ENCODE measurements at places on chromosomes 1 and 21.

GRCh38 chr1:206935491-206936067 lies 10.7 kb downstream of the PIGR start:
- DNase-seq: peak; percentile 85

DNA sequence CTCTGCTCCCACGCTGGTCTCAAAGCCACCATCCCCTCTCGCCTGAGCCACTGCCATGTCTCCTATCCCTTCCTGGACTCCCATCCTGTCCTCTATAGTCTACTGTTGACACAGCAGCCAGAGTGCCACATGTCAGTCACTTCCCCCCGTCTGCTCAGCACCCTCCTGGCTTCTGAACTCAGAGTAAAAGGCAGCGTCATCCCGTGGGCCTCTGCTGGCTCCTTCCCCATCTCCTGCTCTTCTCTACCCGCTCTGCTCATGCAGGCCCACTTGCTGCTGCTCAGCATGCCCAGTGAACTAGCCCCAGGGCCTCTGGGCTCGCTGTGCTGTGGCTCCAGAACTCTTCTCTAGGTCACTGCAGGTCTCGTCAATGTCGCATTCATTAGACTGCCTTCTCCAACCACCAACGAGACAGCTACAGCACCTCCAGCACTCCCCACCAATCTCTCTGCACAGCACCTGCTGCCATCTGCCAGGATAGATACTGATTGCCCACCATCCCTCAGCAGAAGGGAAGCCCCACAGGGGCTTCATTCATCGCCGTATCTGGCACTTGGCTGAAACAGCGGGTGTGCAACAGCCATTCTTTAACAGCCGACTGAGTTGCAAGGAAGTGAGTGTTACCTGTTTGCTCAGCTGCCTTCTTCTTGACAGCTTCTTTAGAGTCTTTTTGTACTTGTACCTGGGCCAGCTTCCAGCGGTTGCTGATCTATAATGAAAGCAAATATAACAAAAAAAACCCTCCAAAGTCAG lies 11.8 kb upstream of the SRM start:
- no peak for DNase-seq

GRCh38 chr1:176843352-176844297 lies 320.9 kb downstream of the ASTN1 start:
- no peak for DNase-seq

DNA sequence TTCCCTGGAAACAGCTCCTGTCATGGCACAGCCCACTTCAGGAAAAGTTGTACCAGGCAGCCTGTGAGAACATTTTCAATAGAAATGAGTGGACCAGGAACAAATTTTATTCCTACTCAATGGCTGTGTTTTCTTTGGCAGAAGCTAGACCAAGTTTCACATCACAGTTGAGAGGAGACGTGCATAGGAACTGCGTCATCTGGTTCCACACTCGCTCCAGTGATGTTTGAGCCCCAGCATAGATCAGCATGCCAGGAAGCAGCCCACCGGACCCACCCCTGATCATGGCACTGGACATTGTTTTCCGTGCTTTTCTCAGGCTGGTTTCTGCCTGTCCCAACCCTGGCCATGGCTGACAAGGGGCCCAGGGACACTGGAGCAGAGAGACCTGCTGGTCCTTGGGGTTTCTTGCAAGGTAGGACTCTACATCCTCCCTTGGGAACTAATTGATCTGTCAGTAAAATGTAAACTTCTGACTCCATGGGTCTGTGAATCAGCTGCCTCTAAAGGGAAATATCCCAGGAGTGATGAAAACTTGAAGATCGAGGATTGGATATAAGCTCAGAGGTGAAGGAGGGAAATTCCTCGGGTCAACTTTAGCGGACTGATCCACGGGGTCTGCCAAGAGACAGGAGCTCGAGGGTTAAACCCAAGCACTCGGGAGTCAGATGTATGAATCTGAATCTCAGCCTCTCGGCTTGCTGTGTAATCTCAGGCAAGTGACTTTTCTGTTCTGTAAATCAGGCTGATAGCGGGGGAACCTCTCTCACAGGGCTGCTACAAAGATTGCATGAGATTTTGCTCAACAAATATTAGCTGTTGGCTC lies 35.7 kb downstream of the NEK2 start:
- DNase-seq: no peak

- DNase-seq: no peak
Measured at GRCh38 chr1:194233069-194233468, 1046.7 kb upstream of the B3GALT2 start.

GRCh38 chr1:153763365-153764225 lies 11.6 kb upstream of the SLC27A3 start:
- DNase-seq: no peak

- no peak for DNase-seq
Measured at GRCh38 chr1:79193211-79194079, 186.9 kb upstream of the ADGRL4 start.

DNA sequence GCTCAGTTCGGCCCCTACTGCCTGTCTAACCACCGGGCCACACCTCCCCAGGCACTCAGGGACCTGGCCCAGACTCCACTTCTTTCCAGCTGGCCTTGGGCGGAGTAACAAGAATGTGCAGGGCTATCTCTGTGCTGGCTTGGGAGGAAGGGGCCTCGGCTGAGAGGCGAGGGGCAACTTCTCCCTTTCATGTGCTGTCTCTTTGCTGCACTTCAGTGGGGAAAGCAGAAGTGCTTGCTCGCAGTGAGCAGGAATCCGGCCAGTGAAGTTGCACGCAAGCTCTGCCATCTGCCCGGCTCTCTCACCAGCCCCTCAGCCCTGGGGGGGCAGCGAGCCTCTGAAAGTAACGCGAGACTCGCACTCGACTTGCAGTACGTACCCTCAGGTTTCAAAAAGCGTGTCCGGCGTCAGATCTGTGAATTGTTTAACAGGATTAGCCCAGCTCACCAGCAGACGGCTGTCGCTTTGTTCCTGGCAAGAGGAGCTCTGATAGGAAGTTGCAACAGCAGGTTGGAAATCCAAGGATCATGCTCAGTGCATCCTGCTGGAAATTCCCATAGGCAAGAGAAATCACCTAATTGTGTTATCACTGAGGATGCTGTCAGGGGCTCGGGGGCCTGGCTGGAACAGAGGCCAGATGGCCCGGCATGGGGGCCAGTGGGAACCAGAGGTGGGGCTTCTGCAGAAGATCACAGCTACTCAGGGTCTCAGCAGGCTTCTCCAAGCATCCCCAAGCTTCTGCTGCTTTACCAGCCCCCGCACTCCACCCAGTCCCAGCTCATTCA lies 221.1 kb downstream of the NPHP4 start:
- peak; percentile 12 for DNase-seq

DNA sequence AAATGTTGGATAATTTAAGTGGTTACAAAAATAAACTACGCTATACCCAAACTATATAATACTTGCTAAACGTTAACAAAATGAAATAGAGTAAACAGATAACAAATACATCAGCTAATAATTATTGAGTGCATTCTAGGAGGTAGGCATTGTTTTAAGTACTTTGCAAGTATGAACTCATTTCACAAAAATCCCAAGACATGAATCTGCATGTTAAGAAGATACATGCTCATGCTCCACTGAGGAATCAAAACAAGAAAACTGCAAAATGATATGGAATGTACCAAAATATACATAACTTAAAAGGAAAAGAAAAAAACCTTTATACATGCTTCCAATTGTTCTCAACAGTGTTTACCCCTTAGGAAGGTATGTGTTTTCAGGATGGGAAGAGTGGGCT lies 2.5 kb downstream of the FRRS1 start:
- no peak for DNase-seq

DNA sequence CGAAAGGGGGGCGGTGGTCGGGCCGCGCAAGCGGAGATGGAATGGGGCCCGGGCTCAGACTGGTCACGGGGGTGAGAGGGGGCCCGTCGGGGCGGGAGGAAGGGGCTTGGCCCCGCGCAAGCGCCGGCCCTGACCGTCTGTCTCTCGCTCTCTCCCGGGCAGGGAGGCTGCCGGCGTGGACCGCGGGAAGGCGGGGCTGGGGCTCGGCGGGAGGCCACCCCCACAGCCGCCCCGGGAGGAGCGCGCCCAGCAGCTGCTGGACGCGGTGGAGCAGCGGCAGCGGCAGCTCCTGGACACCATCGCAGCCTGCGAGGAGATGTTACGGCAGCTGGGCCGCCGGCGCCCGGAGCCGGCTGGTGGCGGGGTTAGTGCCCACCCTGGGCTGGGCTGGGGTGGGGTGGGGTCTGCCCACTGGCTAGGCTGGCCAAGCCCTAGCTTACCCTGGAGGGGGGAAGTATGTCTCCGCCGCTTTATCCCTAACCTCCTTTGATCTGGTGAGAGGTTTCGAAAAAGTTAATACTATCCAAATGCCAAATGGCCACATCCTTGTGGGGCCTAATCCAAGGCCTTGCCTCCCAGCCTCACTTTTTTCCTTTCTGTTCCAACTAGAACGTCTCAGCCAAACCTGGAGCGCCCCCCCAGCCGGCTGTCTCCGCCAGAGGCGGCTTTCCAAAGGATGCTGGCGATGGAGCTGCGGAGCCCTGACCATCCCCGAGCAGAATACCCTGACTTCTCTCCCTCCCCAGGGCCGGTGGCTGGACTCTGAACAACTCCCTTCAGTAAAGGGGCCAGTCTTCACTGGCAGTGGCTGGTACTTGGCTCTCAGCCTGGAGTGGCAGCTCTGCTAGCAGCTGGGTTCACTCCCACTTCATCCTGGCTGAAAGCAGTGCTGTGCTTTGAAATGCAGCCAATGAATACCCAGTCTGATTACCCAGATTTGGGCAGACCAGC lies 636 bp upstream of the YRDC start:
- peak; percentile 78 for DNase-seq

GRCh38 chr1:234698686-234699085 lies 88.7 kb upstream of the IRF2BP2 start:
- DNase-seq: no peak

- no peak for DNase-seq
Measured at GRCh38 chr1:226988334-226988666, 48.2 kb downstream of the COQ8A start.

DNA sequence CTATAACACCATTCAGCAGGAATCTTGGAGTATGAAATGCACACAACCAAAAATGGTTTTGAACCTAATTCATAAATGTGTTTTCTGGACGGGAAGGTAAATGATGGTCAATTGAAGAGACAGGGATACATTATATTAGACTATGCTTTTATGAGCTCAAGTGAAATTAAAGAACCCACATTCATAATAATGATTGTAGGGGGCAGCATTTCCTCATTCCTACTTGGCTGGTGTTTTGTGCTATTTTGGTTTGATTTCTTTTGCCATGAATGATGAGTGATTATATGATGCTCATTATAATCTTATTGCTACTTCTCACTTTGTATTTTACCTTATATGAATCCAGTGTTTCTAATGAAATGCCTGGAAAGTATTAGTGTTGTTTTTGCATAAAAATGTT lies 372 bp downstream of the OR2L3 start:
- DNase-seq: no peak

DNA sequence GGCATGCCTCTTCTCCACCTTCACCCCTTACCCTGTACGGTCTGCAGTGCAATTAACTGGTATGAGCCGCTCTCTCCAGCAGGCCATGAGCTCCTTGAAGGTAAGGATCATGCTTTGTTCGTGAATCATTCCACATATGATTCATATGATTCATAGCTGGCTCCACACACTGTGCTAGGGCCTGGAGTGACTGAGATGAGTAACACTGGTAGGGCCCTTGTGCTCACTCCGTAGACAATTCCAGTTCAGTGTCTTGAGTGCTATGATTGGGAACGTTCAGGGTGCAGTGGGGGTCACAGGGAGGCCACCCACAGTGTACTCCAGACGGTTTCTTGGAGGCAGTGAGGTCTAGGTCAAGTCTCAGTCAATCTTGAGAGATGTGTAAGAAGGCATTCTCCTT lies 239.8 kb downstream of the LMX1A start:
- DNase-seq: no peak

DNA sequence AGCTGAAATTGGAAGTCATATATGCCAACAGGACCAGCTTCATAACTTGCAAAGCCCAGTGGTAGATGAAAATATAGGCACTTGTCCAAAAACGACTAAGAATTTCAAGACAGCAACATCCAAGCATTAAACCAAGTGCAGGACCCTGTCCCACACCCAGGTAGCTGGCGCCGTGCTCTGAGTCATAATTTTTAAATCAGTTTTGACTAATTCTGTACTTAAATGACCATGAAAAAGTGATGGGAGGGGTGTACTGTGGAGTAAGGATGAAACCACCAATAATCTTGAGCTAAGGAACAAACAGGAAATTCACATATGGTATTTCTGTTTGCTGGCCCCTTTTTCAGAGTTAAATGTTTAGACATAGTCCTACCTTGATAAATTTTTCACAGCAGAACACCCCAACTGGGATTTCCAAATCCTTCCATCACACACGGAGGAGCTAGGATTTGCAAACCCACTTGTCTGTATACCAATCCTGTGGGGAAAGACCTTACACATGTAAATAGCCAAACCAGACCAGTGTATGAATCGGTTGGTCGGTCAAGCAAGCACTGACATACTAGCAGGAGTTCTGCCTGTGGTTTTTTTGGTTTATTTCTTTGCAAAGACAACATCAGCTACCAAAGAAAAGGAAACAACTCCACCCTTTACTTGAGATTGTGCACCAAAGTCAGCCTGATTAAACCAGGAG lies 235.7 kb upstream of the RAB4A start:
- no peak for DNase-seq

- DNase-seq: peak; percentile 80
Measured at GRCh38 chr1:172180501-172181285, 239.8 kb upstream of the C1orf105 start.

DNA sequence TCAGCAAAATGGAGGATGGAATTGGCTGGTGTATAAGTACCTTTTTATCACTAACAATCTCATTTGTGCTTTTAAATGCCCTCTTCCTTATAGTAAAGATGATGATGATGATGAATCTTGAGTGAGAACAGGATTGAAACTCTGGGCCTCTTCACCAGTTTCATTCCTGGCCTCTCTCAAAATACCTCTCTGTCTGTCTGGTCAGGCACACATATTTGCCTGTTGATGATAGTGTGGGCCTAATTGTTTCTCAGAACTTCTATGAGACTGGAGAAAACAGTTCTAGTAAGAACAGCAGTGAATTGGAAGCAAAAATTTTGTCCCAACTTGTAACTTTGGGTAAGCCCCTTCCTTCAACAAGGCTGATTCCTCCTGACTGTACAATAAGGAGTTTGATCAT lies 94.4 kb upstream of the RGS4 start:
- no peak for DNase-seq

- DNase-seq: no peak
Measured at GRCh38 chr1:51048670-51049069, 53.4 kb upstream of the C1orf185 start.

- DNase-seq: no peak
Measured at GRCh38 chr1:6511561-6512244, 20.2 kb upstream of the PLEKHG5 start.

DNA sequence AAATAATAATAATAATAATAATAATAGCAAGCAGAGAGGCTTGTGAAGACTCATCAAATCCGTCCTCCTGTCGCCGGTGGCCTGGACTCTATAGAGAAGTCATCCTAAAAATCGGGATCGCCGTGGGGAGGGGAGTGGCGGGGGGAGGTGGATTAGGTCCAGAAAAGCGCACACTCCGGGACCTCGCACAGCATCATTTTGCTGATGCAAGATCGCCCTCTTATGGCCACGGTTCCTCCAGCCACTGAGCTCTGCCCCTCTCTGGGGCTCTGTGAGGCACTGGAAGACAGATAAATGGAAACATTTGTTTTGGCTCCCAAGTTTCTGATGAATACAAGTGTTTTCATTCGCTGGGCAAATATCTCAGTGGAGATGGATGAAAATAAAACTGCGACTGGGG lies 612.0 kb downstream of the MATN1 start:
- DNase-seq: peak; percentile 50

All from suppressor macrophage treated with lipopolysaccharide for 4 hours (primary cell).